ENCODE measurements at places on chromosomes 3 and 15.

- no peaks in the 10 kb centered on the region for H3K4me1 ChIP-seq
- no peak for DNase-seq
- no peak overlapping the region for H3K4me3 ChIP-seq
Measured at GRCh38 chr3:123816673-123817207, 67.4 kb downstream of the MYLK start.

- no peaks in the 10 kb centered on the region for H3K36me3 ChIP-seq
- DNase-seq, result no peak
- no peak overlapping the region for H3K27ac ChIP-seq
- no peaks in the 10 kb centered on the region for H3K4me1 ChIP-seq
- no peaks in the 10 kb centered on the region for H3K27me3 ChIP-seq
- no peak overlapping the region for H3K4me3 ChIP-seq
Measured at GRCh38 chr3:126514161-126514560, 3.4 kb downstream of the UROC1 start.

DNA sequence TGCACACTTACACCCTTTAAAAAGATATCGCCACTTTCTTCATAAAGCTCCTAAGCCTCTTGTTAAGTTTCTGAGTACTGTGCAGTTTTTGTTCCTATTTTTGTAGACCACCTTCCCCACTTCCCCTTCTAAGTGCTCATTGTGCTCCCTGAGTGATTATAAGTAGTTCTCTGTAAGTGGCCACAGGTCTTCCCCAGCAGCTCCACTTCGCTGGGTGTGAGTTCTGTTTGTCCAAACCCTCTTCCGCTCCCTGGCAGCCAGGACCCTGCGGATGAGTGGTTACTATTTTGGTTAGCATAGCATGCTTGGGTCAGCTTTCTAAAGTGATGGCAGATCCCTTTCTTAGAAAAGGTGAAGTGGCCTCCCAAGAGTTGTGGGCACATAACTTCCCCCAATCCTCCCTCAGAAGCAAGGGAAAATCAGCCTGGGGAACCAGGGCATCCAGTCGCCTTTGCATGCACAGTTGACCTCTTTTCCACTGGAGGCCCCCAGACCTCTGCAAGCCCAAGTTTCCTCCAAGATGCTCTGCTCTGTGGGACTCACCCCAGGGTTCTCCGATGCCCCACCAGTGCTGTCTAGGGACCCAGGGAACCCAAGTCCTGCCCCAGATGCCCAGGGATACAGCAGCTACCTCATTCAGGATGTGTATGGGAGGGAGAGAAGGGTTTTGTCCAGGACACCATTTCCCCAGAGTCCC lies 69.6 kb downstream of the ATP10A start:
- no peaks in the 10 kb centered on the region for H3K27me3 ChIP-seq
- DNase-seq, result no peak
- no peaks in the 10 kb centered on the region for H3K36me3 ChIP-seq
- no peak overlapping the region for H3K27ac ChIP-seq
- H3K4me3 ChIP-seq, result no peak overlapping the region
- peaks cover 8% of the 10 kb centered on the region for H3K4me1 ChIP-seq

DNA sequence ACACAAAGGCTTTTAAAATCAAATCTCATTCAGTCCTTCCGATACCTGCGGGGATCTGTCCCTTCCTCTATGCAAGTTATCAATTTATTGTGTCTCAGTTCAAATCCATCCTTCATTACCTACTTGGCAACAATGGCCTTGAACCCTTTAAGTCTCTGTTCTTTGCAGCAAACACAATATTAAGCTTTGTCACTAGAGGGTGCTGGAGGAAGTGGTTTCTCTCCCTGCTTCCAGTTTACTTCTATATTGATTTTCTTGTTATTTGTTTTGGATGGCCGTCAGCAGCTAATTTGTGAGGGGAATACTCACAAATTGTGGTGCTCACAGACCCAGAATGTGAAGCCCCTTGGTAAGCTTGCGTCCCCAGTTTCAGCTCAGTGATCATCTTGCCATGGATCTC lies 278.3 kb downstream of the FGF12 start:
- peaks cover 19% of the 10 kb centered on the region for H3K27me3 ChIP-seq
- no peaks in the 10 kb centered on the region for H3K36me3 ChIP-seq
- H3K4me1 ChIP-seq, result peaks cover 4% of the 10 kb centered on the region
- no peak overlapping the region for H3K4me3 ChIP-seq
- H3K27ac ChIP-seq, result no peak overlapping the region

DNA sequence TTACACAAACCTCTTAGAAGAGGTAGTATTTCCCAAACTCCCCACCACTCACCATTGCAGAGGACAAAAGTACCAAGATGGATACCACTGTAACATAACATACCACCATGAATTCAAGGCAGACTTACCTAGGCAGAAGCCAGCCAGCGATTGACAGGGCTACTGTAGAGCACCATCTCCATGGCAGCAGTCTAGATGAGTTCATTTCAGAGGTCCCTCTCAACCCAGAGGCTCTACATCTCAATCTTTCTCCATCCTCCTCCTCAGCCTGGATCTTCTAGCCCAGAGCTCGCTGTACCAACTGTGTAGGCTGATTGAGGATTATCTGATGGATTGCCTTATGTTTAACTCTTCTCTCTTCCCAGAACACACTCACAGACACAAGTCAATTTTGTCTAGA lies 2.0 kb upstream of the PLIN1 start:
- H3K27ac ChIP-seq, result no peak overlapping the region
- no peaks in the 10 kb centered on the region for H3K4me1 ChIP-seq

- no peak overlapping the region for H3K27ac ChIP-seq
- H3K36me3 ChIP-seq, result no peaks in the 10 kb centered on the region
- peaks cover 4% of the 10 kb centered on the region for H3K4me1 ChIP-seq
- H3K4me3 ChIP-seq, result no peak overlapping the region
- H3K27me3 ChIP-seq, result peaks cover 5% of the 10 kb centered on the region
Measured at GRCh38 chr3:195059006-195059350, 212.0 kb downstream of the XXYLT1 start.

GRCh38 chr3:48301020-48301799 lies 32.3 kb downstream of the SPINK8 start:
- peak; percentile 89 for DNase-seq
- H3K4me3 ChIP-seq, result peak within 1 kb of the TSS; percentile 96
- peaks cover 29% of the 10 kb centered on the region for H3K4me1 ChIP-seq
- H3K36me3 ChIP-seq, result peaks cover 11% of the 10 kb centered on the region
- no peaks in the 10 kb centered on the region for H3K27me3 ChIP-seq
- peak within 1 kb of the TSS; percentile 98 for H3K27ac ChIP-seq

DNA sequence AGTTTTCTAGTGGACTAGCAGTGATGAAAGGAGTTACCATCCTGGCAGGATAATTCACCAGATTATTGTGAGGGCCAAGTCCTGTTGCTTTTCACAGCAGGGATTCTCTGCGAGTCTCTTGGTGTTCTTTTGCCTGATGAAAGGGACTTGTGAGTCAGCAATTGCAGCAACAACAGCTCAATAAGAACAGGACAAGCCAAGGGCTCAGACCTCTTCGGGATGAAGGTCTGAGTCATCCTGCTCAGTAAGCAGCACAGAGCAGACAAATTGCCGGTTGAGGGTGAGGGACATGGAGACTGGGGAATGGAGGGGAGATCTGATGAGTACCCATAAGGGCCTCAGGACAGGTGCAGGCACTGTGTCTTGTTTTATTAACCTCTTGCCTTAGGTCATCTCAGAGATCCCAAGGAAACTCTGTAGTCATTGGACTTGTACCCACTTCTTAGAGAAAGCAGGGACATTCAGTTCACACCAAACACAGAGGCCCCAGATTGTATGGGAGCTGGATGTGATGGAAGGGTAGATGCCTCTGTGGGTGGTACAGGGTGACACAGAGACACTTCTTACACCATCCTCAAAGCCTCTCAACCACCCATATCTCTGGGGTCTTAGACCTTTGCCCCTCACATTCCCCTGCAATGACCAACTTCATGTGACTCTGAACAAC lies 173.8 kb upstream of the TLE3 start:
- H3K27me3 ChIP-seq, result peaks cover 2% of the 10 kb centered on the region
- no peak overlapping the region for H3K27ac ChIP-seq
- H3K36me3 ChIP-seq, result no peaks in the 10 kb centered on the region
- peaks cover 44% of the 10 kb centered on the region for H3K4me1 ChIP-seq

DNA sequence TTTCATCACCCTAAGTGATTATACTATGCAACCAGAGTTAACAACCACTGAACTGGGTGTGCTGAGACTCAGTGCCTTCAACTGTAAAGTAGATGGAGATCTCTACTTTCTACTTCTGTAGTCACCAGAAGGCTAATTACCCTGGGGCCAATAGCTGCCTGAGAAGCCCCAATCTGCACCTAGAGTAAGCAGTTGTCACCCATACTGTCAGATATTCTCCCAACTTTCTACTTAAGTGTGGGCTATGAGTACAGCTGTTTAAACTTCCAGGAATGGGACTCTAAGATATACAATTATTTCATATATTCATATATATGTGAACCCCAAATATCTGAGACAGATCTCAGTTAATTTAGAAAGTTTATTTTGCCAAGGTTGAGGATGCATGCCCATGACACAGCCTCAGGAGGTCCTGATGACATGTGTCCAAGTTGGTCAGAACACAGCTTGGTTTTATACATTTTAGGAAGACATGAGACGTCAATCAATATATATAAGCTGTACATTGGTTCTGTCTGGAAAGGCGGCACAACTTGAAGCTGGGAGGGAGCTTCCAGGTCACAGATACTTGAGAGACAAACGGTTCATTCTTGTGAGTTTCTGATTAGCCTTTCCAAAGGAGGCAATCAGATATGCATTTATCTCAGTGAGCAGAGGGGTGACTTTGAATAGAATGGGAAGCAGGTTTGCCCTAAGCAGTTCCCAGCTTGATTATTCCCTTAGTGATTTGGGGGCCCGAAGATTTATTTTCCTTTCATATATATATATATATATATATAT lies 41.9 kb downstream of the CCNL1 start:
- H3K4me1 ChIP-seq, result no peaks in the 10 kb centered on the region
- no peak overlapping the region for H3K27ac ChIP-seq
- no peak overlapping the region for H3K4me3 ChIP-seq

GRCh38 chr3:38578551-38578950 lies 70.9 kb downstream of the SCN5A start:
- DNase-seq, result no peak
- peaks cover 3% of the 10 kb centered on the region for H3K27me3 ChIP-seq
- H3K4me3 ChIP-seq, result no peak overlapping the region
- no peak overlapping the region for H3K27ac ChIP-seq
- peaks cover 2% of the 10 kb centered on the region for H3K4me1 ChIP-seq
- peaks cover under 1% of the 10 kb centered on the region for H3K36me3 ChIP-seq

DNA sequence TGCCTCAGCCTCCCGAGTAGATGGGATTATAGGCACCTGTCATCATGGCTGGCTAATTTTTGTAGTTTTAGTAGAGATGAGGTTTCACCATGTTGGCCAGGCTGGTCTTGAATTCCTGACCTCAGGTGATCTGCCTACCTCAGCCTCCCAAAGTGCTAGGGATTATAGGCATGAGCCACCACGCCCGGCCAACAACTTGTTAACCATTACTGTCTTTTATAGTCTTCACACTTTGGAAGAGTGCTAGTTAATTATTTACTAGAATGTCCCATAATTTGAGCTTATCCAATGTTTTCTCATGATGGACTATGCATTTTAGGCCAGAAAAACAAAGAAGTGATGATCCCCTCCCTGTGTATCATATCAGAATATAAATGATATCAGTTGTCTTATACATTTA lies 288.6 kb upstream of the CBLB start:
- H3K27ac ChIP-seq, result no peak overlapping the region
- no peaks in the 10 kb centered on the region for H3K27me3 ChIP-seq
- H3K4me3 ChIP-seq, result no peak overlapping the region

DNA sequence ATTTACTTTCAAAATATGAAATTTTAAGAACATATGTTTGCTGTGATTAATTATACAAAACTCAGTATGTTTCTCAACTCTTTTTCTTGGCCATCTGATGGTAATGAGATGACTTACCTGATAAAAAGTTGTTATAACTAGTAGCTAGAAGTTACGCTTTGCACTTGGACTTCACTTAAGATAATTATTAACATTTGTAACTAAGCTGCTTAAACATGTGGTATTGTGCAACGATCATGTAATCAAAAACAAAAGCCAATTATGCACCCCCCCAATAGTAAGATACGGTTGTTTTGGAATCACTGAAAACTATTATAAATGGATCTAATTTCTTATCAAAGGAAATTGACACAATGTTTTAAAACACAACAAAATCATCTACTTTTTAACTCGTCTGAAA lies 342.9 kb downstream of the CNTN3 start:
- no peak overlapping the region for H3K4me3 ChIP-seq
- no peaks in the 10 kb centered on the region for H3K27me3 ChIP-seq
- DNase-seq, result no peak

DNA sequence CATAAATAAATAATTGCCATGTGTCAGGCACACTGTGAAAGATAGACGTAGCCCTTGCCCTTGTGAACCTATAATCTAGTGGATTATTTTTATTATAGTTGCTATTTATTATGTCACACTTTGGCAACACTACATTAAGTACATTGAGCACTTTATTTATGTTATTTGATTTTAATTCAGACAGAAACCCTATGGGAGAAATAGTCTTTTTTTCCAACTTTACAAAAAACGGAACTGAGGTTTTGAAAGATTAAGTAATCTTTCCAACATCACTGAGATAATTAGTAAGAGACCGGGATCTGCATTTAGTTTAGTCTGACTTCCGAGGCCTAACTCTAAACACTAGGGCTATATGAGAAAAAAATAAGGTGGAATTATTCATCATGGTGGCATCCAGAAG lies 2.8 kb upstream of the FILIP1L start:
- H3K4me3 ChIP-seq, result no peak overlapping the region
- no peaks in the 10 kb centered on the region for H3K4me1 ChIP-seq
- no peaks in the 10 kb centered on the region for H3K27me3 ChIP-seq
- DNase-seq, result no peak
- H3K36me3 ChIP-seq, result peaks cover 10% of the 10 kb centered on the region
- no peak overlapping the region for H3K27ac ChIP-seq

DNA sequence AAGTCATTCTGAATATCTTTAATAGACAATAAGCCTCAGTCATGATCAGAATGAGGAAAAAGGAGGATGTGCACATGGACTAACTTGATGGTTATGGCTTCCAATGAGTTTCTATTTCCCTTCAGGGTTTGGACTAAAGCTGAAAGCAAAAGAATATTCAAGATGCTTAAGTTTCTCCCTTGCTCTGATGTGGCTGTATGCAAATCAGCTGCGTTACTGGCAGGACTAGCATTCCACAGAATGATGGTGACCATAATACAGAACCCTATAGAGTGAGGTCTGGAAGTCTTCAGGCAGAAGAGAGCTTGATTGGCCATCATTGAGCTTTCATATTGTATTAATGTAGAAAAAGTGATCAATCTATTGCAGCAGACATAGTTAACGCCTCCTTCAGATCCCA lies 466.0 kb downstream of the NLGN1 start:
- no peaks in the 10 kb centered on the region for H3K27me3 ChIP-seq
- DNase-seq, result no peak
- no peaks in the 10 kb centered on the region for H3K4me1 ChIP-seq

DNA sequence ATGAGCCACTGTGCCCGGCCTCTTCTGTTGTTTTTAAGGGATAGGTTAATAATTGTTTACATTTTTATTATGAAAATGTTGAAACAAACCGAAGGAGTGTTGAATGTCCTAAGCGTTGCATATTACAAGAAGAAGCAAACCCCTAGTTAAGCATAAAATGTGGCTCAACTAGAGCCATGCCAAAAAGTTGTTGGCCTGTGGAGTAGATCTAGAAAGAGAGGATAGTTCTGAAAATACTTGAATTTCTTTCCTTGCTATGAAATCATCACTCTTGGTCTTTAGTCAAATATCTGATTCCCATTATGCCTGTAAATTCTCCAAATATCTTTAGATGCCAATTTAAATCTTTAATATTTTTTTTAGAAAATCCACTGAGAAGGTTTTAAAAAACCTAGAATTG lies 12.8 kb downstream of the RBP2 start:
- no peak for DNase-seq
- peaks cover 4% of the 10 kb centered on the region for H3K36me3 ChIP-seq
- no peak overlapping the region for H3K27ac ChIP-seq
- H3K4me1 ChIP-seq, result no peaks in the 10 kb centered on the region
- H3K4me3 ChIP-seq, result no peak overlapping the region
